ENCODE measurements at places on chromosomes 1 and 21.
A peak's percentile ranks its signal among the peaks of the same experiment; 100 is the strongest.

DNA sequence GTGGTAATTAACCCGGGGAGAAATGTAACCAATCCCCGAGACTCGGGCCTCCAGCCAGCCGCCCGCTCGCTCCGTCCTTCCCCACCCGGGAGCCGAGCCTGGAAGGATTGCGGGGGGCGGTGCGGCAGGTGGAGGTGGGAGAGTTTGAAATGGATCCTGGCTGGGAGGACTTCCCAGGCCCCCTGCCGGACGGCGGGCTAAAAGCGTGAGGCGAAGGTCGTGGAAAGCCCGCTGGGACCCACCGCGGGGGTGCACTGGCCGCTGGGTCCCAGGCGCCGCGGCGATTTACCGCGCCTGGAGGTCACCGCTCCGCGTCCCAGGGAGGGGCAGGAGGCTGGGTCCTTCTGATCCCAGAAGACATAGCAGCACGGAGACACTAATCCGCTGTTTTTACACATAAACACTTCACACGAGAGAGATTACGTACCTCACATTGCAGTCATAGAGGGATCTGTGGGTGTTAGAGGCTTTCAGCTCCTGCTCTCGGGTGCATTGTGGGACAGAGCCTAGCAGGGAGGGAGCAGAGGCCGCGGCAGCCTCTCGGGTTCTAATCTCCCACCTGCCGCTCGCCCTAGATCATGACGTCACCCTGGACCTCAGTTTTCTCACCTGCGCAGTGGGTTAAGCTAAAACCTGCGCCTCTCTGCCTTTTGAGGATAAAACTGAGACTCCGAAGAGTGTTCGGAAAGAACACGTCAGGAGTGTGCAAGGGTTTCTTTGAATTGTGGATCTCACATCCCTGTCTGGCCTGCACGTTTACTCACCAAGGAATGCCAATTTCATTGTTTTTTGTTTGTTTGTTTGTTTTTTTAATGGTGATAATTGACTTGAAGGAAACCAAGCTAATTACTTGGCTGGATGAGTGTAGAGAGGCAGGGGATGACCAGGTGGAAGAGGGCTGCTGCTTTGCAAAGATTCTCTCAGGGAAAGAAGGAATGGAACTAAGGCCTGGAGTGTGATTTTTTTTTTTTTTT, 17.1 kb upstream of the TMEM9 start:
- DNase-seq, result peak; percentile 45

GRCh38 chr1:33624991-33625870, 152.8 kb downstream of the ZSCAN20 start:
- no peak for DNase-seq

GRCh38 chr1:11289064-11289463, 16.1 kb downstream of the UBIAD1 start:
- DNase-seq, result no peak

GRCh38 chr1:36322786-36323635, 434 bp downstream of the EVA1B start:
- peak; percentile 47 for DNase-seq

- DNase-seq, result no peak
Measured at GRCh38 chr1:248625971-248626370, 8.9 kb downstream of the OR2T11 start.

- DNase-seq, result no peak
Measured at GRCh38 chr1:73626326-73626725, 571.6 kb downstream of the LRRIQ3 start.

GRCh38 chr21:41886328-41886727, 7.2 kb upstream of the PRDM15 start:
- DNase-seq, result no peak

DNA sequence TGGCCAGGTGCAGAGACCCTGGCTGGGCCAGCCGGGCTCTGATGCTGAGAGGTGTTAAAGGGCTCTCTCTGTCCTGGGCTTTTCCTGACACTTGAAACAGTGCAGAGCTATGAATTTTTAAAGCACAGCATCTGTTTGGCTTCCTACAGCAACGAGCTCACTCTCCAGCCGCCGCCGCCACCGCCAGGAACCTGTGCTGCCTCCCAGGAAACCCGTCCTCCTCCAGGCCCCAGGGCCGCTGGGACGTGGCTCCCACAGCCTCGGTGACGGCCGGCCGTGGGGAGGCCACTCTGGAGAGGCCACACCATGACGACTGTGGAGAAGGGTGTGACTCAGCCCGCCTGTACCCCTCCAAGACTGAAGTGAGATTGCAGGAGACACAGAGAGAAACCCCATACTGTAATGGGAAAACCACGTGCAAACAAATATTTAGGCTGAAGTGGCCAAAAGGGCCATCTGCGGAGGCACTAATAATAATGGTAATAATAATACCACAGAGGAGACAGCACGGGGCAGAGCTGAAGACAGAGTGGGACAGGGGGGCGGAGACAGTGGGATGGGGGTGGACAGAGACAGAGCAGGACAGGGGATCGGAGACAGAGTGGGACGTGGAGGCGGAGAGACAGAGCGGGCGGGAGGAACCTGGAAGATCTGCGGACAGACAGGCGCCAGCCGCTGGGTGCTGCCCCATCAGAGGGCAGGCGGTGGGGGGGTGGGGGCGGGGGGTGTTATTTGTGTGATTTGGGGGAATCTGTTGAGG, 139.2 kb downstream of the CASZ1 start:
- DNase-seq, result no peak

DNA sequence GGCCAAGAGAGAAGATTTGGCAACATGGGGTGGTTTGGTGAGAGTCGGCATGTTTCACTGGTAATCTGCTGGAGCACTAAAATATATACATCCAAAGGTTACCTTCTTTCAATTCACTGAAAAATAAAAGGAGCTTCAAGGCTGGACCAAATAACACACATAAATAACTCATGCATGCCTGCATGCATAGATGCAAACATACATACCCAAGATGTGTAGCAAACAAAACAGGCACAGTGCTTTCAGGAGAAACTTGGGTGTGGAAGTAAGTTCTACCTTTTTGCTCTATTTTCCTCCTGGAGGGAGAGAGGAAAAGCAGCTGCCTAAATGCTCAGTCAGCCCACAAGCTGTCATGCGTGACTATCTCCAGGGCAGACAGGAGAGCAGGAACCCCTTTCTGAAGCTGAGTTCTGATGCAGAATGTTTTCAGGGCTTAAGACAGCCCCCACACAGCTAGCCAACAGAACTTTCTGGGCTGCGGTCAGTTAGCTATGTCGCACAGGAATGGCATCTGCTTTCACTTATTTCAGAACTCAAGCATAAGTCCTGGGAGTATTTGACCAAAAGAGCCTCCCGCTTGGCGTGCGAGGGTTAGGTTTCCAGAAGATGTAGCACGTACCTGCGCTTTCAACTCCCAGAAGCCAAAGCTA, 166.2 kb downstream of the TOMM20 start:
- no peak for DNase-seq

DNA sequence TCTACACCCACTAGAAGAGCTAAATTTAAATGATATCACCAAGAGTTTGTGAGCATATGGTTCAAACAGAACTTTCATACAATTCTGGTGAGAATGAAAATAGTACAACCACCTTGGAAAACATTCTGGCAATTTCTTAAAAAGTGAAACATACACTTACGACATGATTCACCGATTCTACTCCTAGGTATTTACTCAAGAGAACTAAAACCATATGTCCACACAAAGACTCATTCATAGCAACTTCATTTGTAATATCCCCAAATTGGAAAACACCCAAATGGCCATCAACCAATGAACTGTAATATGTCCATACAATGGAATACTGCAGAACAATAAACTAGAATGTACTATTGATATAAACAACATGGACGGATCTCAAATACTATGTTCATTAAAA, 51.2 kb upstream of the ADAM30 start:
- no peak for DNase-seq

GRCh38 chr1:85678193-85678592, 30.0 kb downstream of the ZNHIT6 start:
- no peak for DNase-seq

DNA sequence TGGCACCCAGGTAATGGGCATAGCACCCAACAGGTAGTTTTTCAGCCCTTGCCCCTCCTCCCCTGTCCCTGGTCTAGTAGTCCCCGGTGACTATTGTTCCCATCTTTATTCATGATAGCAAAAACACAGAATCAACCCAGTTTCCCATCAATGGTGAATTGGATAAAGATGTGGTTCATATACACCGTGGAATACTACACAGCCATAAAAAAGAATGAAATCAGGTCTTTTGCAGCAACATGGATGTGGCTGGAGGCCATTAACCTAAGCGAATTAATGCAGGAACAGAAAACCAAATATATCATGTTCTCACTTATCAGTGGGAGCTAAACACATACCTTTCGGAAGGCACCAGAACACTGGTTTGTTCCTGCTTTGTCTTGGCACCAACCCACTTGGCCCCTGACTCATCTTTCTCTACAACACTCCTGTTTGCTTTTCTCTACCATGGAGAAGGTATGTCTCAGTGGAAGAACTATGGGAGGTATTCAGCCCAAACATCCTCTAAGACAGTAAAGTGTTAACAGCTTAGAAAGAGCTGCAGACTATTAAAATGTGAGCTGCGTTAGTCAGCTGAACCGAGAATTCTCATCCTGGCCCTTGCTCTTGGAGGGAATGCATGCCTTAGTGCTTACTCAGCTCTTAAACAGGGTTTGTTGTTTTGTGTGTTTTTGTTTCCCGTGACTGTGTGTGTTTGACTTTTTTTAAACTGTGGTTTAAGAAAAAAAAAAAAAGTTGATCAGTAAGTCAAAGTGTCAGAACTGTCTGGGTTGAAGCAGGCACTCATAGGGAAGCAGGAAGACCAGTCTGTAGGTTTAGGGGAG, 203.0 kb downstream of the TOMM20 start:
- peak; percentile 36 for DNase-seq

GRCh38 chr1:19074902-19075721, 118.6 kb upstream of the IFFO2 start:
- DNase-seq, result peak; percentile 10

- DNase-seq, result no peak
Measured at GRCh38 chr21:36815284-36815683, 116.4 kb downstream of the SIM2 start.

- no peak for DNase-seq
Measured at GRCh38 chr1:167561753-167562152, 8.2 kb upstream of the CREG1 start.

- no peak for DNase-seq
Measured at GRCh38 chr1:238753252-238753651, 633.1 kb upstream of the CHRM3 start.

DNA sequence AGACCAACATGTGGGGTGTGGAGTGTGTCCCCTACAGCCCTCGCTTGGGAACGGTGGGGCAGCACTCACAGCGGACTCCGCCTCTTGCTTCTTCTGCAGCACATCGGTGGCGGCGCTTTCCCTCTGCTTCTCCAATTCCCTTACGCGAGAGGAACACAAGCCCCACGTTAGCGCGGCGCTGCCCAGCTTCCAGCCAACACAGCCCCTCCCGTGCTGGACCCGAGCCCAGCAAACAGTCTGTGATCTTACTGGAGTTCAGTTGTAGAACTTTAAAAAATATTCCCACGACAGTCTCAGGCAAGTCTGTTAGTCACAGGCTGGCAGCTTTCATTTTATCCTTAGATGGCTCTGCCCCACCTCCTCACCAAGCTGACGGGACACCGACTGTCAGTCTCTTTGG, 13.6 kb downstream of the THAP3 start:
- no peak for DNase-seq

DNA sequence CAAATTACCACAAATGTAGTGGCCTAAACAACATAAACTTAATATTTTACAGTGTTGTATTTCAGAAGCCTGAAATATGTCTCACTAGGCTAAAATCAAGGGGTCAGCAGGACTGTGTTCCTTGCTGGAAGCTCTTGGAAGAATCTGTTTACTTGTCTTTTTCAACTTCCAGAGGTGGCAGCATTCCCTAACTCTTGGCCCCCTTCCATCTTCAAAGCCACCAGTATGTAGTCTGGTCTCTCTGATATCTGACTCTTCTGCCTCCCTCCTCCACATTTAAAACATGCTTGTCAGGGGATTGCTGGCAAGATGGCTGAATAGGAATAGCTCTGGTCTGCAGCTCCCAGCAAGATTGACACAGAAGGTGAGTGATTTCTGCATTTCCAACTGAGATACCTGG, 567.5 kb downstream of the PLA2G4A start:
- no peak for DNase-seq

GRCh38 chr1:39485046-39485803, 6.2 kb upstream of the BMP8A start:
- no peak for DNase-seq

GRCh38 chr1:55388960-55389359, 173.8 kb upstream of the USP24 start:
- DNase-seq, result no peak

DNA sequence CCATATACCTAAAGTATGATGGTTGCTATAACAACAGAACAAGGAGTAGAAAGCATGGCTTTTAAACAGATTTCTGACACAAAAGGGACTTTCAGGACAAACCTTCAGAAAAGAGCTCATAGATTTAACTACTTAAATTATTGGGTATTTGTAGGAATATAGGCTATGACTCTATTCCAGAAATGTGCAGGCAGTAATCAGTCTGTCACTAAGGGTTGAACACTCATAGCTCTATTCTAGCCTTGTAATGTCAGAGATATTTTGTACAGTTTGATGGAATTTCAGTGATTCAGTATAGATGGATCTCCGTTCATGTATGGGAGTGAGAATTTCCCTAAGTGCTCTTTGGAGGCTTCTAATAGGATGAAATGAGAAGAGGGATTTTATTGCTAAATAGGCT, 82.8 kb downstream of the EXTL2 start:
- DNase-seq, result no peak

- DNase-seq, result no peak
Measured at GRCh38 chr21:40208206-40208947, 341.1 kb downstream of the PCP4 start.

GRCh38 chr1:226964068-226964425, 24.0 kb downstream of the COQ8A start:
- no peak for DNase-seq

DNA sequence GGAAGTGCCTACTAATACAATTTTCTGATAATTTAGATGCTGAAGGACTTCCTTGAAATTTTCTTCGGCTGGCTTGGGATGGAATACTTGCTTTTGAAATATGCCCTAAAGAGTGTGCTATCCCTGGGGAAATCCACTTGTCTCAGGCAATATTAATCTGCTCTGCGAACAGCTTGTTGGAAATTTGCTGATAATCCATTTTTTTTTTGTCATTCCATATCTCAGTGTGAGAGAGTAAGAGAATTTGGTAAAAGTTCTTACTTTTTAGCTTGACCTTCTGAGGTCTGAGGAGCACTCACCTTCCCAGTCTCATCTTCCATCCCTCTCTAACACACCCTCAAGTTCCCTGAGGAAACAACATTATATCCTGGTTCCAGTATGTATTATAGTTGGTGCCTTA, 36.8 kb downstream of the DNAJC6 start:
- DNase-seq, result no peak

DNA sequence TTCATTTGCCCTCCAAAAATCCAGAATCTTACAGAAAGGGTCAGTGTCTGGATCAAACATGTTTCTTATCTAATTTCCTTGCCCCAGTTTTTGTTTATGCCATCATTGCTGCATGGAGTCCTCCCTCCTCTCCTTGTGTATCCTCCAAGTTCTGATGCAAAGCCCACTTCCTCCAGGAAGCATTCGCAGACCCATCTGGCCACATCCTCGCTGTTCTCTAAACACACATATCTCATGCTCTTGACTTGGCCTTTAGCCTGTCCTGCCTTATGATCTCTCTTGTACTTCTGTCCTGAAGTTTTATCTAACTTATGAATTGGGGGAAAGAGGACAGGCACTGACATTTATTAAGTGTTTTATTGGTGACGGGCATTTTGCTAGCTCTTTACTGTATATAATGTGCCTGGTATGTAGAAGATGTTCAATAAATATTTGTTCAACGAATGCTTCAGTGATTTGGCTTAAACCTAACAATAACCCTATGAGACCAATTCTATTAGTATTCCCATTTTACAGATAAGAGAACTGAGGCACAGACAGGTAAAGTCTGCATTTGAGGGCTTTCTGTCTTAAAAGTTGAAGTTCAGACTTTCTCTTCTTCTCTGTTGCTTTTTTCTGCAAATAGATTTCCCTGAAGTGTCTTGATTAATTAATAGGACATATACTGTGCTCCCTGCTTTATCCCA, 19.2 kb upstream of the ID3 start:
- no peak for DNase-seq
